Activated T-helper 9 cell treated with anti-CD3 and anti-CD28 coated beads, Interleukin-2, amount 50 U/mL, for 16 hours (primary cell): ENCODE measurements at places on chromosomes 4 and X.

- DNase-seq = no peak
Observed at GRCh38 chrX:78532363-78532762, 126.8 kb downstream of the RTL3 start.

DNA sequence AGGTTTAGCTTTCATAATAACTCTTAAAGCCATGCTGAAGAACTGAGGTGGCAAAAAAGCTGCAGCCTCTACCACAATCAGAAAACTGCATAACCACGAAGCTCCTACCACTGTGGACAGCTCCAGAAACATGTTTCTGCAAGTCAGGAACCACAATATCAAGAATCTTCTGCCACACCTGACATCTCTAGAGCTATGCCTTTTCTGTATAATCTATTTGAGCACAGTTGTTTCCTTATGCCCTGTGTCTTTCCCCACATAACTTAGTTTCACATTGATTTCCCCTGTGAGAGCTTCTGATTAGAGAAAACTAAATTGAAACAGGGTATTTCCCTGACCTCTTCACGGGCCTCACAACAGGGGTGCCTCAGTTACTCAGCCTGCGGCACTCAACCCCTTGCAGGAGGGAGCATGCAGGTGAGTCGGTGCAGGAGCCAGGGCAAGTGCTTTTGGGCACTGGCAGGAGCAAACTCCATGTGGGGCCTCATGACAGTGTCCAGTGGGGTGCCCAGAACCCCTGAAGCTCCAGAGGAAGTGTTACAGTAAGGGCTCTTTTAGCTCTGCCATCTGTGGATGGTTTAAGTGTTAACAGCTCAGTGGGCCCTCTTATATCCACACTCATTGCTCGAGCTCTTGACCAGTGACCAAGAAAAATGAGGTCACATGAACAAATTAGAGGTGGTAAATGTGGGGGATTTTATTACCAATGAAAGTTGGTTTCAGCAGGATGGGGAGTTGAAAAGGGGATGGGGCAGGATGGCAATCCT, 132.8 kb upstream of the BMP3 start:
- DNase-seq = no peak

DNA sequence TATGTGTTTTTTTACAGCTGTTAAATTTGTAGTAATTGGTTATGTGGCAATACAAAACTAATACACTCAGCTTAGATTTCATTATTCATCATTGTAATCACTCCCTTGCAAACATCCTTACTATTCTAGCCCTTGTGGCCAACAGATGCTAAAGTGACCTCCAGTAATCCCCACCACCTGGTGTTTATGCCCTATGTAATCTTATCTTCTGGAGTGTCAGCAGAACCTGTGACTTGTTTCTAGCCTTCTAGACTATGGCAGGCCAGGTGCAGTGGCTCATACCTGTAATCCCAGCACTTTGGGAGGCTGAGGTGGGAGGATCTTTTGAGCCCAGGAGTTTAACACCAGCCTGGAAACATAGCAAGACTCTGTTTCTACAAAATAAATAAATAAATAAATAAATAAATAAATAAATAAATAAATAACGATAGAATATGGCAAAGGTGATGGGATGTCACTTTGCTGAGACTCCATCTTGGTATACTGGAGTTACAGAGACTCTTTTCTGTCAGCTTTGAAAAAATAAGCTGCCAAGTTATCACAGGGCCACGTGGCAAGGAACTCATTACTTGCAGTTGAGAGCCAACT, 12.3 kb upstream of the TSR2 start:
- no peak for DNase-seq

- no peak for DNase-seq
Observed at GRCh38 chrX:130125091-130125874, 15.0 kb upstream of the ELF4 start.

DNA sequence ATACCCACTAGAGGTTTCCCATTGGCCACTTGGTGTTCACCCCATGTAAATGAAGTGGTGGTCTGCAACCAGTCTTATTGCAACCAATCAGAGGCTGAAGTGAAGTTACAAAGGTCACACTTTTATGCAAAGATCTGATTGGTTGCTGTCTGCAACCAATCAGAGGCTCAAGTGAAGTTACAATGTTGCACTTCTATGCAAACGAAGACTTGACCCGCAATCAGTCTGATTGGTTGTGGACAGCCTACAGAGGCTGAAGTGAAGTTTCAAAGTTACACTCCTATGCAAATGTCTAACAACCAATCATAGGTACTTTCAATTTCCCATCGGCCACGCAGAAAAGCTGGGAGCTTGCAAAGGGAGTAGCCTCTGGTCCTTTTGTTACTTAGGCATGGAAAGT, 22.3 kb upstream of the XPNPEP2 start:
- DNase-seq = no peak

DNA sequence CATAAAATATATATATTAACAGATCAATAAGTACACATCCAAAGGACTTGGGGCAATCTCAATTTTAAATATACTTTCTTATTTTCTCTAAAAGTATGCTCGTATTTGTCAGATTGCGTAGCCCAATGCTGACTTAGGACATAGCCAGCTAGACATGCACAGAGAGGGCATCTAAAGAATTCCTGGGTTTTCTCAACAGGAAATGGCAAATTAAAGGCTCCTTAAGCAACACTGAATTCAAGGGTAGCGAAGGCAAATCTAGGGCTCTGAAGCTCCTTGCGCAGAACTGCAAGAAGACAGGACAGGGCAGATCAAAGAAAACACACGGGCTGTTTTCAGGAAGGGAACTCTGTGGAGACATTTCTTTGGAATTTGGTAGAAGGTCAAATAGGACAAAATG, 94.6 kb upstream of the FTHL17 start:
- no peak for DNase-seq

- DNase-seq = no peak
Observed at GRCh38 chr4:2280531-2281300, 18.8 kb upstream of the MXD4 start.

DNA sequence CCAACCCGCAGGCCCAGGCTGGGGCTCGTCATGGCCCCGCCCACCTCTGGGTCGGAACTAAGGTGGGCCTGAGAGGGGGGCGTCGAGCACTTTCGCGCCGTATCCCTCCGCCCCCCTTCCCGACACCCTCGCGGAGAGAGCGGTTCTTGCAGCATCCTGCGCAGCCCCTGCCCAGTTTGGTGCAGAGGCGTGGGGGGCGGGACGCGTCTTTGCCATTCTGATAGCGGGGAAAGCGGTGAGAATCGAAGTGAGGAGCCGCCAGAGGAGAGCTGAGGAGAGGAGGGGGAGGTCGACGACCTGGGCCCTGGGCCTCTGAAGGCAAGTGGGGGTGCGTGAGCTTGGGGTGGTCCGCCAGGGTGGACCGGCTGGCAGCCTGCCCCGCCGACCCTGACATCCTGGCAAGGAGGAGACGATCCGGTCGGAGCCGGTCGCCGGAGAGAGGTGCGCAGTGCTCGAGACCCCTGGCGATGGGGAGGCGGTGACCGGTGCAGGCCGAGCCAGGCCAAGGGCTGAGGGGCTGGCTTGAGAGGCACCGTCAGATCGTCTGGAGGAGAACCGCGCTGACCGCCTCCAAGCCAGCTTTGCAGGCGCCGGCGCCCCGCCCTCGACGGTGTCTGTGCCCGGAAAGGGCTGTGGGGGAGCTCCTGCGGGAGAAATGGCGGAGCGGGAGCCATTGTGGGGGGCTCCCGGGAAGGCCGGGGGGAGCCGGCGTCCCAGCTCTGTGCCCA, 25.5 kb downstream of the GPRASP3 start:
- DNase-seq = no peak

DNA sequence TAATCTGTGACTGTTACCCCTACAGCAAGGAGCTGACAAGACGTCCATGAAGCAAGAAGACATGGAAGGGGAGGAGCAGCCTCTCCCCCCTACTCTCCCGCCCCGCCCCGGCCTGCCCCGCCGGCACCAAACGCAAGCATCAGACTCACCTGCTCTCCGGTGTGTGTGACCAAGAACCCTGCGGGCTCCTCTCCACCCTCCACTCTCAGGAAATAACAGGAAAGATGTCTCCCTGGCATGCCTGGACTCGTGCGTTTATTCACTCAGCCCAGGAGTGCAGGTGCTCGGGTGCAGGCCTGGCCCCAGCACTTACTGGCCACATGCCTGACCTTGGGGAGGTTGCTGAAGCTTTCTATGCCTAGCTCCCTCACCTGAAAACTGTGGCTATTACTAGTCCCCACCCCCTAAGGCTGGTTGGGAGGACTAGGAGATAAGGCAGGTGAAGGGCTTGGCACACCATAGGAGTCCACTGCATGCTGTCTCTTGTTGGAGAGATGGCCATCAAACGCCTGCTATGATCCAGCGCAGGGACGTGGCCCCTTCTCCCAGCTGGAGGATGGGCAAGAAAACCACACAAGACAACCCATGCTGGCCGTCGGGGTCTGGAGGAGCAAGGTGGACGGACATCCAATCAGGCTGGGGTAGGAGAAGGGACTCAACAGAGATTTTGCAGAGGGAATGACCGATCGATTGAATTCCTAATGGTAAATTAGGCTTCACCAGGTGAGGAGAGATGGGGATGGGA, 34.9 kb upstream of the CLDN24 start:
- no peak for DNase-seq

- DNase-seq = no peak
Observed at GRCh38 chr4:168662297-168662984, 165.6 kb downstream of the PALLD start.

GRCh38 chr4:172826346-172826745, 342.3 kb upstream of the GALNT7 start:
- DNase-seq = no peak

GRCh38 chr4:1246111-1246881, 2.6 kb downstream of the CTBP1 start:
- no peak for DNase-seq

DNA sequence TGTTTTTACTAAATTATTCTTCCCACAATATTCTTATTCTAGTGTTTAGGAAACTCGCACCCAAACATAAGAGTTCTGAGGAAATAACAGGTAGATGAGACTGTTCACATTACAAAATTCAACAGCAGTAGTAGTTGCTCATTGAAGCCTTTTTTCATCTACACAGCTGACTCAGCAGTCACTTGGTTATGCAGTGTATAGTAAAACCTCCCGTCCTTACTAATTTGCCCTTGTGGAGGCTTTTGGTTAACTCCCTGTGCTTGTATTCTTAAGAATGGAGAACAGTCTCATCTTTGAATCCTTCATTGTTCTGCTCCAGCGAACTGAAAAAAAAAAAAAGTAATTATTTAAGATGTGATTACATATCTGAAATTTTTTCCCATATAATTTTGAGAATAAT, 1716.6 kb downstream of the PCDH7 start:
- DNase-seq = no peak

DNA sequence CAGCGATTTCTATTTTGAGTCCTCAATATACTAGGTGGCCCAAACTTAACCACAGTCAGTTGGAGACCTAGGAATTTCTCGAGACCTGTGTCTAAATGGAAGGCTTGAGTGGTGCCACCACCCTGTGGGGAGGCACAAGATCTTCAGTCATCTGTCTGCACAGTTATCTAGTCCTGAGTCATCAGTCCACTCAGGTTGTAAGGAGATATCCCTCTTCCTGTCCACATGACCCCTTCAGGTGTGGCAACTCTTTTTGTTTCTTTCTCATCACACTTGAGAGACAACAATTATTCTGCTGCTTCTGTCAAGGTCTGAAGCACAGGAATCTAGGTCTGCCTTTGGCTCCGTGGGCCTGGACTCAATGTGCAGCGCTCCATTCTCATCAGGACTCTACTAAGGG, 64.4 kb upstream of the IBSP start:
- no peak for DNase-seq

DNA sequence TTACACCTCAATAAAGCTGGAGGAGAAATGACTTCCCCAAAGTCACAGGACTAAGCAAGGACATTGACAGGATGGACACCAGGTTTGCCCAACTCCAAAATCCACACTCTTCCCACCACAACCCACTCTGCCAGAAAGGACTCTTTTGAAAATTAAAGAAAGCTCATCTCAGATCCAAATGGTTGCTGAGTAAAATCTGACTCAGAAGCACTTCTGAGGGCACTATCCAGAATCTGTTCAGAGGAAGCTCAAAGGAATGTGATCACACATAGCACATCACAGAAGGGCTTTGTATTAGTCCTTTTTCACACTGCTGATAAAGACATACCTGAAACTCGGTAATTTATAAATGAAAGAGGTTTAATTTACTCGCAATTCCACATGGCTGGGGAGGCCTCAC, 155.5 kb downstream of the RAB28 start:
- no peak for DNase-seq

GRCh38 chr4:120753854-120754253, 168.7 kb downstream of the PRDM5 start:
- DNase-seq = no peak
